HEK293T (cell line): ENCODE measurements at places on chromosomes 6 and 20.
A peak's percentile ranks its signal among the peaks of the same experiment; 100 is the strongest.

DNA sequence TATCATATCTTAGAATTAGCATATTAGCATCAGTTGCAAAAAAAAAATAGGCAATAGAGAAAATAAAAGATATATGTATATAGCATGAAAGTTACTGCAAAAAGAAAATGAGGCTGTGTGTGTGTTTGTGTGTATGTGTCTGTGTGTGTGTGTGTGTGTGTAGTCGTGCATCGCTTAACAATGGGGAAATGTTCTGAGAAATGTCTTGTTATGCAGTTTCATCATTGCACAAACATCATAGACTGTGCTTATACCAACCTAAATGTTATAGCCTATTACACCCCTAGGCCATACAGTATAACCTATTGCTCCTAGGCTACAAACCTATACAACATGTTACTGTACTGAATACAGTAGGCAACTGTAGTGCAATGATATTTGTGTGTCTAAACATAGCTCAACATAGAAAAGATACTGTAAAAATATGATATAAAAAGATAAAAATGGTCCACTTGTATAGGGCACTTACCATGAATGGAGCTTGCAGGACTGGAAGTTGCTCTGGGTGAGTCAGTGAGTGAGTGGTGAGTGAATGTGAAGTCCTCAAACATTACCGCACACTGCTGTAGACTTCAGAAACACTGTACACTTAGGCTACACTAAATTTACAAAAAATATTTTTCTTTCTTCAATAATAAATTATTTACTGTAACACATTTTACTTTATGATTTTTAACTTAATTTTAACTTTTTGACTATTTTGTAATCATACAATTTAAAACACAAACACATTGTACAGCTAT, 805.1 kb downstream of the KIF16B start:
- DNase-seq: no peak

DNA sequence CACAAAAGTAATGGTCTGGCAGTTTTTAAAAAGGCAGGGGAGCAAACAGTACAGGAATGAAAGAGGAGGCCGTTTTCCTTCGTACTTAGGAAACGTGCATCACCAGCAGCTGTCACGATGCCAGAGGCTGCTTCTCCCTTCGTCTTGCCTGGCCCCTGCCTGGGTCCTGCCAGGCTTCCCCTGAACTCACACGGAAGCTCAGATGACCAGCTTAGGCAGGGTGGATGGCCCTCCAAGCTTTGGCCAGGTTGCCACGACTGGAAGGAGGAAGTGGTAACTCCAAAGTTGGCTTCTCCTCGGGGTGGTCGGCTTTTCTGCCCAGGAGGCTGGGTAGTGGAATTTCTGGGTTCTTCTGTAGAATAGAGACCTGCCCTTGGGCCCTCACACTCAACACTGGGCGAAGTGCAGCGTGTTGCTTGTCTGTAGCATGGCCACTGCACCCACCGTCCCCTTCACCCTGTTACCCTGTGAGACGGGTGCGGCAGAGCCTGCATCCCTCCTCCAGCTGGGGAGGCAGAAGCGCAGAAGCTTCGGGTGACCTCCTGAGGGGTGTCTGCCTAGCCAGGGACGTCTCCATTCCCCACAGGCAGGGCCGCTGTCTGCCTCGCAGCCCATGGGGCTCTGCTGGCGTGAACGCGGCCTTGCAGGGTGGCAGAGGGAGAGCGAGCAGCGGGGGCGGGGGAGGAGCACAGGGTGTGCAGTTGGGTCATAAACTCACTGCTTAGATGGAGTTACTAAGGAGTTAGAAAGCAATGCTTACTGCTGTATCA, 18.4 kb upstream of the RBM38 start:
- no peak for DNase-seq

- no peak for DNase-seq
These were observed 261.1 kb upstream of the CITED2 start for GRCh38 chr6:139635401-139636130.

GRCh38 chr20:61896058-61896961, 169.4 kb downstream of the TAF4 start:
- peak; percentile 79 for DNase-seq

DNA sequence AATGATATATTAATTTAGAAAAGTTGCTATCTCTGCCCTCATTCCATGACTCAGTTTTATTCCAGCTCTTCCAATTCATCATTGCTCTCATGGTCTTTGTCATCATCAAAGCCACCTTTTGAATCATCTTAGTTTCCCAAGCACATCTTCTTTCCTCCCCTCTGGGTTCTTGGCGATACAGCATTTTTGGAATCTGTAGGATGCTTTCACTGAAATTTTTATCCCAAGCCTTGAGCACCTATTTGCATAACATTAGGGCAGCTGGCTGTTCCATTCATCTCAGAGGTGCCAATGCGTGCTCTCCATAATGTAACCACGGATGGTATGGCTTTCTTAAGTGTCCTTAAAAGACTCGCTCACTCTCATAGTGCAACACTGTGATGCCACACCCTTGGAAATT, 100.4 kb downstream of the SNX5 start:
- no peak for DNase-seq

- DNase-seq: peak; percentile 61
These were observed 215.0 kb upstream of the PLCB4 start for GRCh38 chr20:8853805-8854338.

- DNase-seq: no peak
These were observed 142.2 kb upstream of the SAMD5 start for GRCh38 chr6:147366290-147366689.

- no peak for DNase-seq
These were observed 25.2 kb upstream of the ASCC3 start for GRCh38 chr6:100906325-100906724.

DNA sequence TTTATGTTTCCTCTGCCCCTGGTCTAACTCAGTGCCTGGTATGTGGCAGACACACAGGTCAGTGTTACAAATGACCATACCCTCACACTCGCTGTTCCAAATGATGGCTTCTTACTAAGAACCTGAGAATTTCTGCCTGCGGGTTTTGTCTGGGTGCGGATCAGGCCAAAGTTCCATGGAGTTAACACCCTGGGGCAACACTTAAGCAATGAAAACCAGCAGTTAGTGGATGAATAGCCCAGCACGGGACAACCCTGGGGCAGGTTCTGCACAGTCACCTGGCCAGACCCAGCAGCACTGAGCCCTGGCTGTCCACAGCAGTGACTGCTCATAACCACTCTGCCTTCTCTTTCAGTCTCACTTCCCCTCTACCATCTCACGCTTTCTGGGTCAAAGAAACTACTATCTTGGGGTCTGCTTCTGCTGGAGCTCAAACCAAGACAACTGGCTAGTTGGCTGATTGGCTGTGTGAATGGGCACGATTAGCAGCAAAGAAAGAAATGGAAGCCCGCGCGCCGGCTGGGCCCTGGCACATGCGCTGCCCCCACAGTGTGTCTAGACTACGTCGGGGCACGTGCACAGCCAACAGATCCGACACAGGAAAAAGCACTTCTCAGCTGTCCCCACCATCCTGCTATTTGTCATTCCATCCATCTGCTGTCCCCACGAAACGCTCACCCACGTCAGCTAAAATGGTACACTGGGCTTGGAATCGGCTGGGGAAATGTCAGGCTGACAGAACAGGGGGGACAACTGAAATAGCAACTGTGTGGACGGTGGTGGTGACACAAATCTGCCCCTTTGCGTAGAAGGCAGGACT, 36.6 kb downstream of the MGME1 start:
- DNase-seq: no peak
